Activated naive CD4-positive, alpha-beta T cell treated with anti-CD3 and anti-CD28 coated beads, Interleukin-2, amount 50 U/mL, for 16 hours (primary cell): ENCODE measurements at places on chromosomes 12 and 14.

DNA sequence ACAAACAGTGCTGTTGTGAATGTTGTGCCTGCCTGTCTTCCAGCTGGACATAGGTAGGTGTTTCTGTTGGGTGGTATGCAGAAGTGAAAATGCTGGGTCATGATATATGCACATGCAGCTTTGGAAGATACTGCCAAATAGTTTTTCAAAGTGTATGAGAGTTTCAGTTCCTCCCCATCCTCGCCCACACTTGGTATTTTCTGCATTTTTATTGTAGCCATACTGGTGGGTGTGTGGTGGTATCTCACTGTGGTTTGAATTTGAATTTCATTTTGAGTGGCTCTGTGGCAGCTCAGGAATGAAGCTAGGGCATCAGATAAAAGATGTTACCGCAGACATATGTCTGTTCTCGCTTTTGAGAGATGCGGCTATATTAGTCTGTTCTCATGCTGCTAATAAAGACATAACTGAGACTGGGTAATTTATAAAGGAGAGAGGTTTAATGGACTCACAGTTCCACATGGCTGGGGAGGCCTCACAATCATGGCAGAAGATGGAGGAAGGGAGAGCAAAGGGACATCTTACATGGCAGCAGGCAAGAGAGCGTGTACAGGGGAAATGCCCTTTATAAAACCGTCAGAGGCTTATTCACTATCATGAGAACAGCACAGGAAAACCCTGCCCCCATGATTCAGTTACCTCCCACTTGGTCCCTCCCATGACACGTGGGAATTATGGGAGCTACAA lies 183.1 kb downstream of the CAND1 start:
- peak; percentile 26 for DNase-seq

GRCh38 chr12:124347805-124348658 lies 53.1 kb downstream of the RFLNA start:
- DNase-seq: peak; percentile 39

GRCh38 chr14:60862283-60862682 lies 118.6 kb downstream of the TRMT5 start:
- no peak for DNase-seq

GRCh38 chr12:79645235-79645630 lies 45.5 kb downstream of the PAWR start:
- no peak for DNase-seq

DNA sequence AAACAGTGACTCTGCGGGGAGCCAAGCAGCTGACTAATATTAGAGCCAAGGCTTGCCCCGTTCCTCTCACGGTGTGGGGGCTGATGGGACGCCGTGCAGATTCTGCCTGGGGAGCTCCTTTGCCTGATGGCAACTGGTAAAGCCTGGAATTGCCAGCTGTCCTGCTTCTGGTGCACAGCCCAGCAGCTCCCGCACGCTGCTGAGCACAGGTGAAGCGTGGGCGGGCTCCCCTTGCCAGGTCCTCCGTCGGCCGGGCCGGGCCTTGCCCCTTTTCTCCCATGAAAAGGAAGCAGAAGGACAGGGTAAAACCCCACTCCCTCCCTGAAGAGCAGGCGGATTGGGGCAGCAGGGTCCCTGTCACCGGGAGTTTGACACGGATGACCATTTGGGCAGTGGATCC lies 79.0 kb downstream of the WDR20 start:
- no peak for DNase-seq

- DNase-seq: no peak
Observed at GRCh38 chr14:35551081-35551480, 17.1 kb downstream of the INSM2 start.
